ENCODE measurements at places on chromosomes 4 and X. TPM values are rescaled to one million over a fixed set of nuclear protein-coding genes. Genes with fewer than 3 reads are reported as not detected.

OPRPN gene
- total RNA-seq = not detected

GRCh38 chrX:112844250-112844649, 3.6 kb upstream of the AMOT start:
- H3K4me1 ChIP-seq = no peaks in the 10 kb centered on the region
- no peak overlapping the region for H3K27ac ChIP-seq
- peaks cover 16% of the 10 kb centered on the region for H3K27me3 ChIP-seq
- no peak for DNase-seq
- H3K4me3 ChIP-seq = no peak overlapping the region
- no peaks in the 10 kb centered on the region for H3K36me3 ChIP-seq

HCCS gene
- 17.7 TPM for total RNA-seq

- H3K4me1 ChIP-seq = peaks cover 30% of the 10 kb centered on the region
- peak overlapping the region; percentile 86 for H3K4me3 ChIP-seq
- H3K27me3 ChIP-seq = peaks cover 9% of the 10 kb centered on the region
- DNase-seq = peak; percentile 90
- H3K36me3 ChIP-seq = peaks cover 35% of the 10 kb centered on the region
Measured at GRCh38 chrX:45849261-45849862, 648.7 kb upstream of the DIPK2B start.

DNA sequence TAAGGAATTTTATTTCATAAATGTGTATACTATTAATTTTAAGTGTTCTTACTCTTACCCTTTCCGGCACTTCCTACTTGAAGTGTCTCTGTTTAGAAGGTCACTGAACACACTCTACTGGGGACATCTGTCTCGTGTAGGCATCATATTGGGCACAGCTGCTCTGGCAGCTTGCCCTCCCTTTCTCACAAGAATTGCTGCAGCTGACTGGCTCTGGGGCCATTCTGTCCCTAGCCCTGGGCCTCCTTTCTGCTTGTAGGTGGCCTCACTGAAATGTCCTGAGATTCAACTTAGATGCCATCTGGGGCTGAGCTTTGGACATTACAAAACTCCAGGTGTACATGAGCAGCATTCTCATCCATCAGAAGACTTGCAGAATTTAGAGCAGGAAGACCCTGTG, 49.6 kb downstream of the SMAD1 start:
- H3K27me3 ChIP-seq = no peaks in the 10 kb centered on the region
- H3K4me3 ChIP-seq = no peak overlapping the region
- no peaks in the 10 kb centered on the region for H3K36me3 ChIP-seq
- H3K27ac ChIP-seq = no peak overlapping the region
- no peaks in the 10 kb centered on the region for H3K4me1 ChIP-seq

CXCL1 gene
- 4.7 TPM for total RNA-seq

TMEM154 gene
- total RNA-seq = 2.9 TPM

GRCh38 chr4:67366311-67366861, 178.9 kb downstream of the CENPC start:
- H3K27ac ChIP-seq = no peak overlapping the region
- H3K4me3 ChIP-seq = no peak overlapping the region
- no peaks in the 10 kb centered on the region for H3K4me1 ChIP-seq
- no peak for DNase-seq

GRCh38 chrX:124033821-124034220, 72.3 kb downstream of the STAG2 start:
- no peak overlapping the region for H3K27ac ChIP-seq
- no peaks in the 10 kb centered on the region for H3K27me3 ChIP-seq
- H3K4me3 ChIP-seq = no peak overlapping the region
- no peaks in the 10 kb centered on the region for H3K36me3 ChIP-seq
- H3K4me1 ChIP-seq = peaks cover 8% of the 10 kb centered on the region
- no peak for DNase-seq

DNA sequence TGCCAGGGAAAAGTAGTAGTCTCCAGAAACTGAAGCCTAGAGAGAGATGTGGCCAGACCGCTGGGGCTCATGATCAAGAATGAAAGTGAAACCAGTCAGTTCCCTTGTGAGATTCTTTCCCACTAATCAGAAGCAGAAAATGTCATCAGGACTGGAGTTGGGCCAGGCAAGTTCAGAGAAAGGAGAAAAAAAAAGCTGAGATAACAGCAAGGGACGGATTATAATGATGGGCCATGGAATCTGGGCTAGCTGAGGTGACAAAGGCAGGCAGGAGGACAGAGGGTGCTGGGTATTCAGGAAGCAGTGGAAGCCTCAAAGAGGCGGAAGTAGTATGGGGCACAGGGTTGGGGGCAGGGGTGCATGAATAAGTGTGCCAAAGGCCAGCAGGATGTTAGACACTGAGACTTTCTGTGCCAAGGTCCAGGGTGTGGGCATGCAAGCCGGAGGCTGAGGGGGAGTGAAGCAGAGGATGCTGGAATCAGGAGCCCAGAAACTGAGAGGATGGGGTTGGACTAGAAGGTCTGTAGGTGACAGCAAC, 2.5 kb downstream of the CXorf38 start:
- H3K36me3 ChIP-seq = peaks cover 6% of the 10 kb centered on the region
- H3K27ac ChIP-seq = peak overlapping the region; percentile 30
- H3K4me3 ChIP-seq = peak overlapping the region; percentile 60
- H3K4me1 ChIP-seq = peaks cover 28% of the 10 kb centered on the region

DMD gene
- 13.8 TPM for total RNA-seq

- no peaks in the 10 kb centered on the region for H3K27me3 ChIP-seq
- H3K4me3 ChIP-seq = no peak overlapping the region
- H3K4me1 ChIP-seq = no peaks in the 10 kb centered on the region
- no peak for DNase-seq
Measured at GRCh38 chrX:142998447-142999198, 27.1 kb upstream of the SPANXN4 start.

- peak overlapping the region; percentile 77 for H3K27ac ChIP-seq
- no peak overlapping the region for H3K4me3 ChIP-seq
- no peak for DNase-seq
- H3K36me3 ChIP-seq = peaks cover 41% of the 10 kb centered on the region
- H3K27me3 ChIP-seq = no peaks in the 10 kb centered on the region
- H3K4me1 ChIP-seq = peaks cover 15% of the 10 kb centered on the region
Measured at GRCh38 chr4:128871948-128872347, 62.4 kb downstream of the JADE1 start.

DNA sequence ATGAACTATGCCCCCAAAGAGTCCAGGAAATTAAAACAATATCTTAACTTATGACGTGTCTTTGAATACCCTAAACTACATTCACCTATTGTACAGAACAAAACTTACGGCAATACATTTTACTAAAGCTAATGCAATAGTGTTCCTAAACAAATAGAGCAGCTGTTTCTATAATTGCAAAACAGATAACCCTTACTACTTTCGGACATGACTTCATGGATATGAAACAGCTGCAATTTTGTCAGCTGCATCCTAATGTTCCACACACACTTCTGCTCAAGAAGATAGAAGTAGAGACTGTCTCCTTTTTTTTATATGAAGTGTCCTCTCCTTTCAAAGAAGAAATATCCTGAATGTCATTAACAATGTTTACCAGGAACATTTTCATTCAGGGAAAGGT, 174.9 kb downstream of the ACTRT1 start:
- H3K27ac ChIP-seq = no peak overlapping the region
- DNase-seq = peak; percentile 32
- H3K27me3 ChIP-seq = no peaks in the 10 kb centered on the region
- no peaks in the 10 kb centered on the region for H3K4me1 ChIP-seq
- H3K4me3 ChIP-seq = no peak overlapping the region
- H3K36me3 ChIP-seq = no peaks in the 10 kb centered on the region

DNA sequence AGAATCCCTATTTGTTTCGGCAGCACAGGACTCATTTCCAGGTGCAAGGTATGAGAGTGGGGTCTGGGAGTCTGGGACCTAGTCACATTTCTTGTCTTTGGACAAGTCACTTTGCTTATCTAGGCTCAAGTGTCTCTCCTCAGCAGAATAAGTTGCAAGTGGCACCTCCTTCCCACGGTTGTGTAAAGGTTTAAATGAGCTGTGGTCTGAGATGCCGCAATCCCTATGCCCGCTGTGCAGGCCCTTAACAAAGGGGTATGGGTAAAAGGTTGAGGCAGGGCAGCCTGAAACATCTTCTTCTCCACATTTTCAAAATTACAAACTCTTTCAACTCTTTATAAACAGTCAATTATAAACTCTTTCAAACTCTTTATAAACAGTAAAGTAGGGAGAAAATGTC, 93.7 kb downstream of the RTL5 start:
- H3K36me3 ChIP-seq = no peaks in the 10 kb centered on the region
- no peak overlapping the region for H3K4me3 ChIP-seq
- H3K27me3 ChIP-seq = peaks cover 40% of the 10 kb centered on the region
- H3K4me1 ChIP-seq = no peaks in the 10 kb centered on the region
- H3K27ac ChIP-seq = no peak overlapping the region
- no peak for DNase-seq

DNA sequence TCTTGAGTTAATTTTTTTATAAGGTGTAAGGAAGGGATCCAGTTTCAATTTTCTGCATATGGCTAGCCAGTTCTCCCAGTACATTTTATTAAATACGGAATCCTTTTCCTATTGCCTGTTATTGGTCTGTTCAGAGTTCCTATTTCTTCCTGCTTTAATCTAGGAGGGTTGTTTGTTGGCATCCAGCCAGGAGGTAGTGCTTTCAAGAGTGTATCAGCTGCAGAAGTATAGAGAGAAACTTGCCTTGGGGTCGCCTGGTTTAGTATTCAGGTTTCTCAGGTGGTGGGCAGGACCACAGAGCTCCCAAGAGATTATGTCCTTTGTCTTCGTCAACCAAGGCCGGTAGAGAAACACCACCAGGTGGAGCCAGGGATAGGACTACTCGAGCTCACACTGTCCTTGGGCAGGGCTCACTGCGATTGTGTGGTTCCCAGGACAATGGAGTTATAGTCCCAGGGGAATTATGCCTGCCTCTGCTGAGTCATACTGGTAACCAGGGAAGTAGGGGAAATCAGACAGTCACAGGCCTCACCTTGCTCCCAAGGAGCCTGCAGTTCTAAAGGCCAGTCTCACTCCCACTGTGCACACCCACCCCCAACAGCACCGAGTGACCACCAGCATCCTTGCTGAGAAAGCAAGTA, 168.1 kb downstream of the VSIG4 start:
- no peak for DNase-seq
- H3K36me3 ChIP-seq = no peaks in the 10 kb centered on the region
- no peak overlapping the region for H3K27ac ChIP-seq
- H3K4me3 ChIP-seq = no peak overlapping the region
- no peaks in the 10 kb centered on the region for H3K4me1 ChIP-seq

GRCh38 chr4:159685340-159686092, 582.6 kb downstream of the RAPGEF2 start:
- no peak overlapping the region for H3K4me3 ChIP-seq
- no peak overlapping the region for H3K27ac ChIP-seq
- no peaks in the 10 kb centered on the region for H3K27me3 ChIP-seq
- no peak for DNase-seq

- no peak overlapping the region for H3K4me3 ChIP-seq
- H3K4me1 ChIP-seq = no peaks in the 10 kb centered on the region
- no peaks in the 10 kb centered on the region for H3K27me3 ChIP-seq
- no peaks in the 10 kb centered on the region for H3K36me3 ChIP-seq
- no peak for DNase-seq
Measured at GRCh38 chrX:118864063-118864635, 40.5 kb downstream of the ZCCHC12 start.

- H3K4me3 ChIP-seq = no peak overlapping the region
- no peaks in the 10 kb centered on the region for H3K27me3 ChIP-seq
- H3K36me3 ChIP-seq = no peaks in the 10 kb centered on the region
- no peak overlapping the region for H3K27ac ChIP-seq
Measured at GRCh38 chr4:82517043-82517442, 44.7 kb downstream of the TMEM150C start.

KCNIP4 gene
- total RNA-seq = not detected

- H3K27ac ChIP-seq = no peak overlapping the region
- DNase-seq = no peak
- H3K27me3 ChIP-seq = no peaks in the 10 kb centered on the region
- H3K4me1 ChIP-seq = no peaks in the 10 kb centered on the region
Measured at GRCh38 chr4:162461952-162462351, 298.2 kb upstream of the FSTL5 start.

GRCh38 chr4:145167887-145168286, 12.5 kb downstream of the OTUD4 start:
- no peaks in the 10 kb centered on the region for H3K27me3 ChIP-seq
- no peak for DNase-seq
- no peak overlapping the region for H3K4me3 ChIP-seq
- peaks cover 19% of the 10 kb centered on the region for H3K36me3 ChIP-seq

- no peak overlapping the region for H3K27ac ChIP-seq
- peaks cover 22% of the 10 kb centered on the region for H3K4me1 ChIP-seq
- H3K36me3 ChIP-seq = no peaks in the 10 kb centered on the region
- H3K27me3 ChIP-seq = peaks cover 9% of the 10 kb centered on the region
Measured at GRCh38 chrX:40266490-40267333, 169.0 kb upstream of the BCOR start.

DNA sequence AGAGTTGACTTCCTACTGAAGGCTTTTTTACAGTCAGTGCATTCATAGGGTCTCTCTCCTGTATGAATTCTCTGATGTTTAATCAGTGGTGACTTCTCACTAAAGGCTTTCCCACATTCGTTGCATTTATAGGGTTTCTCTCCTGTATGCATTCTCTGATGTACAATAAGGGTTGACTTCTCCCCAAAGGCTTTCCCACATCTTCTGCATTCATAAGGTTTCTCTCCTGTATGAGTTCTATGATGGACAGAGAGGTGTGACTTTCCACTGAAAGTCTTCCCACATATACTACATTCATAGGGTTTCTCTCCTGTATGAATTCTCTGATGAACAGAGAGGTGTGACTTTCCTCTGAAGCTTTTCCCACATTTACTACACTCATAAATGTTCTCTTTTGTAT, 45.2 kb downstream of the ZNF674 start:
- H3K4me3 ChIP-seq = no peak overlapping the region
- H3K27ac ChIP-seq = no peak overlapping the region
- H3K27me3 ChIP-seq = no peaks in the 10 kb centered on the region

MAP3K15 gene
- under 0.01 TPM for total RNA-seq

DNA sequence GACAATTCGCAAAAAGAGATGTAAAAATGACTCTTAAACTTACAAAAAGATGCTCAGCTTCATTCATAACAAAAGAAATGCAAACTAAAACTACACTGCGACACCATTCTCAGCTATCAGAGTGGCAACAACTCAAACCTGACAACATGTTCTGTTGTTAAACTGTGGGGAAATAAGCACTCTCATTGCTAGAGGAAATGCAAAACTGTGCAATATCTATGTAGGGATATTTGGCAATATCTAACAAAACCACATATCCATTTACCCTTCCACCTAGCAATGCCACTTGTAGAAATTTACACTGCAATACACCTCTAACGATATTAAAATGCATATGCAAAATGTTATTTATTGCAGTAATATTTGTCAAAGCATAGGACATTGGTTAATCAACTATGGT, 78.3 kb upstream of the EGFL6 start:
- H3K27ac ChIP-seq = no peak overlapping the region
- peaks cover 1% of the 10 kb centered on the region for H3K27me3 ChIP-seq
- no peak for DNase-seq
- H3K4me1 ChIP-seq = peaks cover 31% of the 10 kb centered on the region

- DNase-seq = no peak
- no peak overlapping the region for H3K4me3 ChIP-seq
- no peak overlapping the region for H3K27ac ChIP-seq
- H3K4me1 ChIP-seq = no peaks in the 10 kb centered on the region
- no peaks in the 10 kb centered on the region for H3K36me3 ChIP-seq
- H3K27me3 ChIP-seq = no peaks in the 10 kb centered on the region
Measured at GRCh38 chrX:83759872-83760271, 101.1 kb upstream of the CYLC1 start.

GRCh38 chr4:36363024-36363423, 81.6 kb downstream of the DTHD1 start:
- H3K4me3 ChIP-seq = no peak overlapping the region
- H3K27ac ChIP-seq = no peak overlapping the region
- H3K36me3 ChIP-seq = no peaks in the 10 kb centered on the region
- H3K4me1 ChIP-seq = no peaks in the 10 kb centered on the region
- DNase-seq = no peak
- no peaks in the 10 kb centered on the region for H3K27me3 ChIP-seq

GRCh38 chrX:54030329-54030728, 13.9 kb downstream of the PHF8 start:
- H3K4me1 ChIP-seq = no peaks in the 10 kb centered on the region
- no peaks in the 10 kb centered on the region for H3K27me3 ChIP-seq
- peaks cover 2% of the 10 kb centered on the region for H3K36me3 ChIP-seq
- no peak for DNase-seq

All from osteoblast (primary cell).